ENCODE measurements at places on chromosomes 2 and 18.

- DNase-seq: no peak
Measured at GRCh38 chr2:221106241-221106640, 465.9 kb downstream of the EPHA4 start.

GRCh38 chr2:1987379-1987778 lies 243.1 kb upstream of the PXDN start:
- no peak for DNase-seq

GRCh38 chr18:9616049-9616448 lies 1.7 kb upstream of the PPP4R1 start:
- no peak for DNase-seq

GRCh38 chr2:165660361-165660760 lies 133.7 kb downstream of the GALNT3 start:
- no peak for DNase-seq

- no peak for DNase-seq
Measured at GRCh38 chr2:240965905-240966456, 32.4 kb upstream of the SNED1 start.

DNA sequence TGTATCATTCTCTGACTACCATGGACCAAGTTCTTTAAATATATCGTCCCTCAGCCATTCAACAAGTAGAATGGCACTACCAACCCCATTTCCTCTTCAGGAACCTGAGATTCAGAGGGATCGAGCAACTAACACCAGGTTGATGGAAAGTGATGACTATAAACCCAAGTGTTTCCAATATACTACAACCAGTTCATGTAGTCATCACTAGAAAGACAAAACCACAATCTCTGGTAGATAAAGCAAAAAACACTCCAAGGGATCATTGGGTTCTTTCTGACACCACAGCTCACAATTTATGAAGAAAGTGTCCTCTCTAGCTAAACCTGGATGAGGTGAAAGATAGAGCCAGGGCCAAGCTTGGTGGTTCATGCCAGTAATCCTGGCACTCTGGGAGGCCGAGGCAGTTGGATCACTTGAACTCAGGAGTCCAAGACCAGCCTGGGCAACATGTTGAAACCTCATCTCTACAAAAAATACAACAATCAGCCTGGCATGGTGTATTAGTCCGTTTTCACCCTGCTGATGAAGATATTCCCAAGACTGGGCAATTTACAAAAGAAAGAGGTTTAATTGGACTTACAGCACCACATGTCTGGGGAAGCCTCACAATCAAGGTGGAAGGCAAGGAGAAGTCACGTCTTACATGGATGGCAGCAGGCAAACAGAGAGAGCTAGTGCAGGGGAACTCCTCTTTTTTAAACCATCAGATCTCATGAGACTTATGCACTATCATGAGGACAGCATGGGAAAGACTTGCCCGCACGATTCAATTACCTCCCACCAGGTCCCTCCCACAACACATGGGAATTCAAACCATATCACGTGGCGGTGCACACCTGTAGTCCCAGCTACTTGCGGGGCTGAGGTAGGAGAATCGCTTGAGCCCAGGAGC lies 2.2 kb downstream of the CD226 start:
- no peak for DNase-seq

GRCh38 chr2:189115126-189115525 lies 64.4 kb downstream of the COL5A2 start:
- no peak for DNase-seq

DNA sequence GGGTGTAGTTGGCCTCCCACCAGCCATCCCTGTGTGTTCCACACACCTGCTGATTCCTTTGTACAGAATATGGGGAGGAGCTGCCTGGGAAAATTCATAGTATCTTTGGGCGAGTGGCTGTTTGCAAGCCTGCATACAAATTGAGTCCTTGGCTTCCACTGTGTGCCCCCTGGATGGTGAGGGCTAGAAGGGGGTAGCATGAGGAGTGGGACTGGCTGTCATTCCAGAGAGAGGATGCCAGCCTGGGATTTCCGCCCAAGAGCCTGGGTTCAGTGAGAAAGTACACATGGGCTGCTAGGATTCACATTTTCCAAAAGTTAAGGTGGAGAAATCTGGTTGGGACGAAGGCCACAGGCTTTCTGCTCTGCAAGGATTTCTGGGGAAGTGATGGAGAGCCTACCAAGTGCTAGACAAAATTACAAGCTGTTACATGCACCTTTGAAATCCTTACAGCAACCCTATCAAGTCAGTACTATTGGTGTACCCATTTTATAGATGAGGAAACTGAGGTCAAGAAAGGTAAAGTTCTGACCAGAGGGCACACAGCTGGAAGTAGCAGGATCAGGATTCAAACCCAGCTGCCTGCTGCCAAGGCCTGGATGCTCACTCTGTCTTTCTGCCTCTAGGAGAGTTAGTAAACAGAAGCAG lies 606 bp upstream of the TOGARAM2 start:
- DNase-seq: no peak

GRCh38 chr2:141105763-141106162 lies 1025.1 kb downstream of the LRP1B start:
- no peak for DNase-seq

- no peak for DNase-seq
Measured at GRCh38 chr18:77632758-77633157, 383.1 kb downstream of the GALR1 start.
